ENCODE measurements at places on chromosomes 16 and 17. TPM values are rescaled to one million over a fixed set of nuclear protein-coding genes. Genes with fewer than 3 reads are reported as not detected.

GRCh38 chr16:24825696-24826095 is 20.1 kb upstream of the SLC5A11 start:
- DNase-seq, result no peak

Gene ALOX12B
- polyA plus RNA-seq, result 0.68 TPM

DNA sequence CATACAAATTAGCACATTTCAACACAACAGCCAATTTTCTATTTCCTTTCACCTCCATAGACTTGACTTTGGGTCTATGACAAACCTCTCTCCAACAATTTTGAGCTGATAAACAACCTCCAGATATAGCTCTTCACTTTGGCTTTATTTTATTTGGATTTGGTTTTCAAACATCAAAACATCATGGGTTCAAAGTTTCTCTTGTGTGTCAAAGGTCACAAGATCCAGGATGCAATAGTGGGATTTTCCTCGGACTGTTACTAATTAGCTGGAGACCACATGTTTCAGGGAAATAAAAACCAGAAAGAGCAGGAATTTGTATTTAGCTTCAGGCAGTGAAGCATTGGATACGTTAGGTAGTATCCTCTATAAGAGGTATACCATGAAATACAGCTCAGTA is 351.0 kb upstream of the SOX9 start:
- no peak for DNase-seq

DNA sequence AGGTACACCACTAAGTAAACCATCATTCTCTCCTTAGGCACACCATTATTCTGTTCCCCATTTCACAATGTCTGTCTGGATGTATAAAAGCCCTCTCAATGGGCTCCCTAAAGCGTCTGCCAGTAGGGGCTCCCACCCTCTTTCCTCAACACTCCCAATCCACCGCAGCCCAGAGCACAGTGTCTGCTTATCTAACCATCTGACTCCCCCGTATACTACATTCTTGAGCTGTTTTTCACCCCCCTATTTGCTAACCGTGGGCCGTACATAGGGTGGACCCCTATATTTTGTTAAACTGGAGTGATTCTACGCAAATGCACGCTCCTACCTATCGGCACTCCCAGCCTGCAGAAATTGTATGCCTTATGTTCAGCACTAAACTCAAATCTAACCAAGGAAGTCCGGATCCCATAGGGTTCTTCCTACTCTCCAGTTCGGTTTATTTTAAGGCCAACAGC is 685 bp upstream of the PSMD3 start:
- no peak for DNase-seq

DNA sequence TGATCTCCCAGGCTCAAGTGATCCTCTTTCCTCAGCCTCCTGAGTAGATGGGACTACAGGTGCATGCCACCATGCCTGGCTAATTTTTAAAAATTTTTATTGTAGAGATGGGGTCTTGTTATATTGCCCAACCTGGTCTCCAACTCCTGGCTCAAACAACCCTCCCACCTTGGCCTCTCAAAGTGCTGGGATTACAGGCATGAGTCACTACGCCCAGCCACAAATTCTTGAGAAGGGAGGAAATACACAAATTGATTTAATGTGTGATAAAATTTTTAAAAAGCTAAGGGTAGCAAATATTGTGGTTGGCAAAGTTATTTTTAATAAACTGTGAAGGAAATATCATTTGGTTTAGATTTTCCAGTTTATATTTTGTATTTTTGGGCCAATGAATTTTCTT is 9.6 kb downstream of the ITGAD start:
- DNase-seq, result no peak

Gene EFTUD2
- 133 TPM for polyA plus RNA-seq

Gene CD300E
- polyA plus RNA-seq, result 0.10 TPM

- DNase-seq, result no peak
Observed at GRCh38 chr16:85992779-85993178, 93.8 kb downstream of the IRF8 start.

Gene NEUROD2
- polyA plus RNA-seq, result 0.04 TPM

GRCh38 chr16:12082226-12082887 is 105.8 kb downstream of the SNX29 start:
- no peak for DNase-seq

GRCh38 chr16:67645397-67646121 is 615 bp downstream of the CARMIL2 start:
- DNase-seq, result no peak

Gene TBX2
- polyA plus RNA-seq, result 58.3 TPM

GRCh38 chr16:3198334-3199072 is 10.5 kb downstream of the OR1F1 start:
- no peak for DNase-seq

Gene KRTAP4-4
- not detected for polyA plus RNA-seq

DNA sequence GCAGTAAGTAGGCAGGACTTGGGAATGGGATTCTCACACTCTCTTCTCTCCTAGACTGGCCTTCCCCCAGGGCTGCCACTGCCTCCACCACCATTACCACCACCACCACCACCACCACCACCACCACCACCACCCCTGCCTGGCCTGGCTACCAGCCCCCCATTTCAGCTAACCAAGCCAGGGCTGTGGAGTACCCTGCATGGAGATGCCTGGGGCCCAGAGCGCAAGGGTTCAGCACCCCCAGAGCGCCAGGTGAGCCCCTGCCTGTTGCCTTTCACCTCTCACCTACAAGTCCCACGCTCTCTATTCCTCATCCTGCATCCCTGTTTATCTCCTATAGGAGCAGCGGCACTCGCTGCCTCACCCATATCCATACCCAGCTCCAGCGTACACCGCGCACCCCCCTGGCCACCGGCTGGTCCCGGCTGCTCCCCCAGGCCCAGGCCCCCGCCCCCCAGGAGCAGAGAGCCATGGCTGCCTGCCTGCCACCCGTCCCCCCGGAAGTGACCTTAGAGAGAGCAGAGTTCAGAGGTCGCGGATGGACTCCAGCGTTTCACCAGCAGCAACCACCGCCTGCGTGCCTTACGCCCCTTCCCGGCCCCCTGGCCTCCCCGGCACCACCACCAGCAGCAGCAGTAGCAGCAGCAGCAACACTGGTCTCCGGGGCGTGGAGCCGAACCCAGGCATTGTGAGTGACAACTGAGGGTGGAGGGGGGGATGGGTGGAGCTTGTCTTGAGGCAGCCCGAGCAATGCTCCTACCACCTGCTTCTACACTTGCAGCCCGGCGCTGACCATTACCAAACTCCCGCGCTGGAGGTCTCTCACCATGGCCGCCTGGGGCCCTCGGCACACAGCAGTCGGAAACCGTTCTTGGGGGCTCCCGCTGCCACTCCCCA is 7.9 kb upstream of the TMEM88 start:
- DNase-seq, result no peak

DNA sequence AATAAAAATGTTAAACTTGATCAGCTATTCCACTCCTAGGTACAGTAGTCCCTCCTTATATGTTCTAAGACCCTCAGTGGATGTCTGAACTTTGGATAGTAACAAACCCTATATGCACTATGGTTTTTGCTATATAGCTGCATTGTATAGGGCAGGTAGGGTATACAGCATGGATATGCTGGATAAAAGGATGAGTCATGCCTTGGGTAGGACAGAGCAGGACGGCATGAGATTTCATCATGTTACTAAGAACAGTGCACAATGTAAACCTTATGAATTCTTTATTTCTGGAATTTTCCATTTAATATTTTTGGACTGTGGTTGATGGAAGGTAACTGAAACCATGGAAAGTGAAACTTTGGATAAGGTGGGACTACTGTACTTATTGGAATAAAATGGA is 235.1 kb downstream of the CEP112 start:
- no peak for DNase-seq

Gene FOXF1
- 0.04 TPM for polyA plus RNA-seq

Gene SNF8
- 107 TPM for polyA plus RNA-seq

GRCh38 chr16:84959784-84960417 is 51.4 kb downstream of the ZDHHC7 start:
- DNase-seq, result no peak

DNA sequence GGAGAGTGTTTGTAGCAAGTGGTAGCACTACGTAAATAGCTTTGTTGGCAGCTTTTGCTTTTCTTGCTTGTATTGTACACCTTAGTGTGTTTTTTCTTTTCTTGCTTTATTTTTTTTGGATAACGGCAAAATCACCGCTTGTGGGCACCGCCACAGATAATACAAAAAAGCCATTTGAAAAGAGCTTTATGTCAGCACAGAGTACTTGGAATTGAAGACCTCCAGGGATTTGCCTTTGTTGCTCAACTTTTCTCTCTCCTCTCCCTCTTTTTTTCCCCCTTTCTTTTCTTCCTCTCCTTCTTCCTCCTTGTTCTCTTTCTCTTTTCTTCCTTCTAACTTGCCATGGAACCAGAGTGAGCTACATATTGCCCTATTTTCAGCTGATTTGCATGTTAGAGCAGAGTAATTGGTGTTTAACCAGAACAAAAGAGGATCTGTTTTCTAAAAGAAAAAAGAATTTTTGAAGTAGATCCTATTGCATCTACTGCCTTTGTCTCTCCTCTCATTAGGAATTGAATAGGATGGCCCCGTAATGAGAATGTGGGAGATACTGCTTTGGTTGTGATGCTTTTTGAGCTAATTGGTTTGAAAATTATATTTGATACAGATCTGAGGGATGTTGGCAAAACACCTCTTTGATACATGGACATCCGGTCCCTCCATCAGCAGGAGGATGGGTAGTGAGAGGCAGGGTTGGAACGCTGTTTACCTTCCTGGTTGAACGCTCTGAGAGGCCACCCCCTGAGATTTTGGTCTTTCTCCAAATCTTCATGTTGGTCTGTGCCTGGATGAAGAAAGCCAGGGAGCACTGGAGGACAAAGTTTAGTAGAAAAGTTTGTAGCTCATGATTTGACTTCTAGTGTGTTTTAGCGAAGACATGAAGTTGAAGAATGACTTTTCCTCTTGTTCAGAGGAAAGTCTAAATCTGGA is 85.6 kb downstream of the MSI2 start:
- DNase-seq, result no peak

GRCh38 chr16:89202422-89203215 is 2.3 kb upstream of the SLC22A31 start:
- DNase-seq, result no peak

- DNase-seq, result no peak
Observed at GRCh38 chr17:17228521-17229279, 8.3 kb downstream of the FLCN start.

- no peak for DNase-seq
Observed at GRCh38 chr17:32701871-32702270, 175.1 kb downstream of the MYO1D start.

- no peak for DNase-seq
Observed at GRCh38 chr17:39754161-39754957, 16.6 kb downstream of the GRB7 start.

DNA sequence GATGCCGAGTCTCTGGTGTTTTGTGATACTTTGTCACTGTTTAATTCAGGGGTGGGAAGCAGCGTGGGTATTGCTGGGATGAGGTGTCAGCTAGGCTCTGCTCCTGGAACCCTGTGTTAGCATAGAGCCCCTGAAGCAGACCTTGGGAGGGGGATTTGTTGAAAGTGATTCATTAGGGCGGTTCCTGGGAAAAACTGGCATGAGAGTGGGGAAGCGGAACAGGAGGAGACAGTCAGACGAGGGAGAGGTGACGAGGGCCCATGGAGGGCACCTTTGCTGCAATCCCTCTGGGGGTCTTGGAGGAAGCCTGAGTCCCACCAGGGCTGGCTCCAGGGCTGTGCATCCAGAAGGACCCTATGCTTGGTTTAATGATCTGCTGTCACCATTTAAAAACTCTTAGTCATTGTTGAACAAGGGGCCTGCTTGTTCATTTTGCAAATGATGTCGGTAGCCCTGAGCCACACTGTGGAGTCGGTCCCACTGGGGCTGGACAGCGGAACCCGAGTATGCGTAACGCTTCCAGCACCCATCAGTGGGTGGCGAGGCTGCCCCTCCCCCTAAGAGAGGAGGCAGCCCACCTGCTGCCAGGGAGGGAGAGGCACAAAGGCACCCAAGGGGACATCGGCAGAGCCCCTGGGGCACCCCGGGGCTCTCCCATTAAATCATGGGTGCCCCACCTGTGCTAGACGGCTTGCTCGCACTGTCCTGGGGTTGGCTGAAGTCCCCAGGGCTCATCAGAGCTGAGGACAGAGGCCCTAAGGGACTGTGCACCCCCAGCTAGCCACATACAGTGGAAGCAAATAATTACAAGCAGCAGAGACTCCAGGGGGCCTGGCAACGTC is 35.4 kb downstream of the WFDC1 start:
- no peak for DNase-seq

Gene KRTAP2-3
- polyA plus RNA-seq, result not detected

Gene HLF
- 5.6 TPM for polyA plus RNA-seq

All from right renal cortex interstitium (tissue), 3 donors.